Effector memory CD4-positive, alpha-beta T cell (primary cell): ENCODE measurements at places on chromosomes 13 and 19.

- no peak for DNase-seq
Measured at GRCh38 chr19:45222724-45223123, 22.5 kb downstream of the EXOC3L2 start.

DNA sequence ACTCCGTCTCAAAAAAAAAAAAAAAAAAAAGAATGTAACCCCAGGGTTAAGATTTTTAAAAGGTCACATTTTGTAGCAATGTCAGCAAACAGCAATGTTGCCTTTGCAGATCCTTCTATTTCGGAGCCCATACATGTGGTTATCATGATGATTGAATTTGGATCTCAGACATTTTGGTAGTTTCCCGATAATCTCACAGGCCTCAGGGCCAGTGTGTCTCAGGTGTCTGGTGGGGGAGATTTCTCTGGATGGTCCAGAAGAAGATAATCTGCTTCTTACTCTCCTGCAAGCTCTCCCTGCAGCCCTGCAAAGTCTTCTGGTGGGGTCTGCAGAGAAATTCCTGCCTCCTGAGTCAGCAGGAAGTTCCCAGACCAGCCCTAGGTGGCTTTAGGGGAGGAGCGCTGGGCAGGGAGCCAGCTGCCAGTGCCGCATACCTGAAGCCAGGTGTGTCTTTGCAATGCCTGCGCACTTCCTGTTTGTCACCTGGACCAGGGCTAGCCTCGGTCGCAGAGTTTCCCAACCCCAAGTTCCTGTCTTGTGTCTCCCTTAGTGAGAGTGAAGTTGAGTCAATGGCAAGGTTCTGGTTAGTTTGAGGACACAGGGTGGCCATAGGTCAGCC is 1.4 kb downstream of the SH2D3A start:
- no peak for DNase-seq

DNA sequence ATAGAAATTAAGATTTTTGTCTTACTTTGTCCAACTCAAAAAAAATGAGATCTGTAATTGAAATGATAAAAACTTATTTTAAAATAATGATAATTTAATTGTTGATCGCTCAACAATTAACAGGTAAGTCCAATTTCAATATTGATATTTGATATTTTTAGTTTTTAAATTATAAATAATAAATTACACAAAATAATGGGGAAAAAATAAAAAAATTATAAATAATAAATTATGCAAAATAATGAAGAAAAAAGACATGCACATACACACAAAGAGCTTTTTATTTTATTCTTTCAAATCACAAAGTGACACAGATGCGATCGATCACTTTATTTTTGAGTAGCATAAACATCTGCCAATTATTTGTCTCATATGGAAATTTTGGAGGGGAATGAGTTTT is 40.8 kb downstream of the KCTD12 start:
- DNase-seq = no peak

DNA sequence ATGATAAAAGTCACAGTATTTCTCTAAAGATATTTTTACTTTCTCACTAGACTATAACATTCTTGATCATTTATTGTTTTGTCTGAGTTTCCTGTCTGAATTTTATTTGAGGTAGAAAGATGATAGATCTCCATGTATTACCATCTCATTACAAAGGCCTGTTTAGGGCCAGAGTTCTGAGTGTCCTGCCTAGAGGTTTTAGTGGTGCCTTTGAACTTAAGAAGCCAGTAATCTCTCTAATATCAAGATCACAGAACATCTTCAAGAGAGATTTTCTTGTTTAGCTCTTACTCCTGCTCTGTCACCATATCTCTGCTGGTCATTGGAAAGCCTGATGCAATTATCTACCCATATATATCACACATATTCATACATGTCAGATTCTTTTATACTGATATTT is 101.5 kb downstream of the ZAR1L start:
- no peak for DNase-seq

- no peak for DNase-seq
Measured at GRCh38 chr13:29908416-29909080, 58.1 kb upstream of the UBL3 start.

GRCh38 chr19:6041991-6042481 is 64.1 kb upstream of the RANBP3 start:
- no peak for DNase-seq

DNA sequence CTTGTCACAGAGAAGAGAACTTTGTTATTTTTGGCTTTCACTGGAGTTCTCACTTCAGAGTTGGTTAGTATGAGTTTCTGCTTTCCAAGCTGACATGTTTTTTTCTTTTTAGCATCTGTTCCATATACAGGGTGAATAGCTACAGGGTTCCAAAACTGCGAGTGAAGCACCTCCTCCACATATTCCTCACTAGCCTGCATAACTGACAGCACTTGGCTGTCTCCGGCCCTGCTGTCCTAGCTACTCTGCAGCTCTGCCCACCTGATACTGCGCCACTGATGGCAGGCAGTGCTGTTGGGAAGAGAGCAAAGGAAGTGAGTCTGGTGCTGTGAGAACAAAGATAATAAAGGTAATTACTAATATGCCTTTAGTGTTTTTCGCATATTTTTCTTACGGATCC is 6.8 kb downstream of the ATP8A2 start:
- DNase-seq = no peak

DNA sequence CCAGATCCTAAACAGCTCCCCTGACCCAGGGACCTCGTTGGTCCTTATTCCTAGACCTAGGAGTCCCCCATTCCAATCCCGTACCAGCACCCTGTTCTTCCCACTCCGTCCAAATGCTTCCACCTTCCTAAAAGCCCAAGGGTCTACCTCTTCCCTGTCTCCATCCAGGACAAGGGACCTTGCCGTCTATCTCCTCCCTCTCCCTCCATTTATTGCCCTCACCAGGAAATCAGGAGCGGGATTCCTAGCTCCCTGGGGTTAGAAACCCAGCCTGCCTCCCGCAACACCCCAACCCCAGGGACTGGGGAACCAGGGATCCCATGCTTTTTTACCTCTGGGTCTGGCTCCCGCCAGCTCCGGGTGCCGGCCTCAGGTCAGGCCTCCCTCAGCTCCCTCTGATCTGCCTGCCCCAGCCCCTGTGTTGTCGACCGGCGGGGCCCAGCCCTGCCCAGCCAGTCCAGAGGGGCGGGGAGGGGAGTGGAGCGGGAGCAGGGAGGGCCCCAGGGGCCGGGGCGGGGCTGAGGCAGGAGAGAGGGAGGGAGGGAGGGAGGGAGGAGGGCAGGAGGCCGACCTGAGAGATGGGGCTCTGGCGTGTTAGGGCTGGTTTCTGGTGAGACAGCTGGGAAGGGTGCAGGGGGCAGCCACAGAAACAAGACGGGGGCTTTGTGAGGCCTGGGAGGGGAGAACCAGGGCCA is at the start of gene B3GNT8:
TSS of gene B3GNT8 (minus strand) at position 423 of the 695 bp plus-strand sequence. CDS start 596 bp downstream, outside the sequence.
- peak; percentile 11 for DNase-seq

DNA sequence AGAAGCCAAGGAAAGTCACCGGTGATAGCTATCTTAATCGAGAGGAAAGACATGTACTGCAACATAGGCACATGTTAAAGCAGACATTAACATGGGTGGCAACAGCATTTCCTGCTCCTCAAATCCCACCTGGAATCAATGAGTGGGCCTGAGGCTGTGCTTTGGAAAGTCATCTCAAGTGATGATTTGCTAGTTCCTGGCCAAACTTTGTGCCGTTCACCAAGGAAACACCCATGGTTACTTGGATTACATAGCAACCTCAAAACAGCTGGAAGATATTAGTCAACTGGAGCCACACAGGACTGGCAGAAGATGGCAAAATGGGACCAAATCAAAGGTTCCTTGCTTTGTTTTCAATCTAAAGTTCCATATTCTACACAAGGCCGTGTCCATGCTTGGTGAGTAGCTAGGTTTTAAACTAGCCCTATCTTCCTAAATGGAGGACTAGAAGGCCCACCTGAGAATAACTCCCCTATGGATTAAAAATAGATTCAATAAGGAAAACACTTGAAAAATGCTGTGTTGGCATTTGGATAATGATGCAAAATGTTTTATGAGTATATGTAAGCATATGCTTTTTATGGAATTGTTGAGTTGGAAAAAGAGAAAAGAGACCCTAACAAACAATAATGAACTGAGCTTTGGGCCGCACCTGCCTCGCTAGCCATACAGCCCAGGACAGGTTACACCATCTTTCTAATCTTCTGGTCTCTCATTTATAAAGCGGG is 144.5 kb downstream of the RGCC start:
- DNase-seq = no peak

DNA sequence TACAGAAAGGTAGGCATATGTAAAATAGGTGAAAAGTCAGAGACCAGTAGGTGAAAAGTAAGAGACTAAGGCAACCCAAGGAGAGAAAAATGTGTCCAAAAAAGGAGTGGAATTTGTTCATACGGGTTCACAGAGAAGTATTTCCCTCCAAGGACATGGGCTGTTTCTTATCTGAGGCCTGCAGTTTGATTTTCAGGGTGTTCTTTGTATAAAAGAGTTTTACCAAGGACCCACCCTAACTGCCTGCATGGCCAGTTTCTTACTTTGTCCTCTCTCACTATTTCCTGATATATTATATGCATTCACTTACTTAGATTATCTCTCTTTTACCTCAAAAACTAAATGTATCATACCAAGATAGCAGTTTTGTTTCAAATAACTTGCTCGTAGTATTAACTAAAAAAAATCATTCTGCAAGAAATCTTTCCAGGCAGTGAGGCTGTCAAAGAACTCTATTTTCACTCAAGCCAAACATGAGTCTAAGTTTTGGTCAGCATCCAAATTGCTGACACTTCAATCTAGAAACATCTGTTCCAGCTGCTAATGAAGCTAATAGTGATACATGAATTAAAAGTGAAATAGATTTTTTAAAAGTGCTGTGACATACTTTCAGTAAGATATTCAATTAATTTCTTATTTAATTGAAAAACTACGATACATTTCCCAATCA is 141.4 kb upstream of the SGCG start:
- no peak for DNase-seq

- DNase-seq = no peak
Measured at GRCh38 chr19:30235946-30236345, 136.2 kb upstream of the ZNF536 start.

- DNase-seq = no peak
Measured at GRCh38 chr19:31355665-31356289, 6.5 kb upstream of the TSHZ3 start.

DNA sequence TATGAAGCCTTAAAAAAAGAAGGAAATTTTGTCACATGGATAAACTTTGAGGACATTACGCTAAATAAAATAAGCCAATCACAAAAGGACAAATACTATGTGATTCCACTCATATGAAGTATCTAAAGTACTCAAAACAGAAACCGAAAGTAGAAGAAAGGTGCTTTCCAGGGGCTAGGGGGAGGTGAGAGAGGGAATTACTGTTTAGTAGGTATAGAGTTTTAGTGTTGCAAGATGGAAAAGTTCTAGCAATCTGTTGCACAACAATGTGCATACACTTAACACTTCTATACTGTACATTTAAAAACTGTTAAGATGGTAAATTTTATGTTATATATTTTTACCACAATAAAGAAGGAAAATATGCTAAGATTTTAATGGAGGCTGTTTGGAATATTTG is 83.0 kb downstream of the POLR1D start:
- no peak for DNase-seq

DNA sequence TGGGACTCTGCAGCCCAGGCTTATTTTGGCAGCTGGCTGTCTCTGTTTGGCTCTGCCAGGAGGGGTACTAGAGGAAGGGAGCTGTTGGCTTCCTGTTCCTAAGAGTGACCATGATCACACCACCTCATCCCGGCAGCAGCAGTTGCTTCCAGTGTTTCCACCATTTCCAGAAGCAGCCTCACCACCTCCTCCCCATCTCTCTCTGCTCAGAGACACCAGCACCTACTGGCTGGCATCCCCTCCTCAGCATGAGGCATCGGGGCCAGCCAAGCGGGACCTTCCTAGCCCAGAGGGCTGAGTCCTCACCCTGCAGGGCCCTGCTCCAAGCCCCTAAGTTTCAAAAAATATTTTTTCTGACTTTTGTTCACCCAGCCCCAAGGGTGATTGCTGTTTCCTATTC is 59.0 kb downstream of the NUFIP1 start:
- DNase-seq = no peak

DNA sequence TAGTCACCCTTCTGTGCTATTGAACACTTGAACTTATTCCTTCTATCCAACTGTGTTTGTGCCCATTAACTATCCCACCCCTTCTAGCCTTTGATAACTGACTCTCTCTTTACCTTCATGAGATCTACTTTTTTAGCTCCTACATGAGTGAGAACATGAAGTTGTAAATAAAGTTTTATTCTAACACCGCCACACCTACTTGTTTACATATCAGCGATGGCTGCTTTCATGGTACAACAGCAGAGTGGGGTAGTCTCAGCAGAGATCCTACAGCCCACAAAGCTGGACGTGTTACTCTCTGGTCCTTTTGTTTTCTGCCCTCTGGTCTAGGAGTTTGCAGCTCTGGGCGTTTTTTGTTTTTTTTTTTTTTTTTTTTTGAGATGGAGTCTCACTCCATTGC is 23.7 kb downstream of the VSTM1 start:
- DNase-seq = no peak

DNA sequence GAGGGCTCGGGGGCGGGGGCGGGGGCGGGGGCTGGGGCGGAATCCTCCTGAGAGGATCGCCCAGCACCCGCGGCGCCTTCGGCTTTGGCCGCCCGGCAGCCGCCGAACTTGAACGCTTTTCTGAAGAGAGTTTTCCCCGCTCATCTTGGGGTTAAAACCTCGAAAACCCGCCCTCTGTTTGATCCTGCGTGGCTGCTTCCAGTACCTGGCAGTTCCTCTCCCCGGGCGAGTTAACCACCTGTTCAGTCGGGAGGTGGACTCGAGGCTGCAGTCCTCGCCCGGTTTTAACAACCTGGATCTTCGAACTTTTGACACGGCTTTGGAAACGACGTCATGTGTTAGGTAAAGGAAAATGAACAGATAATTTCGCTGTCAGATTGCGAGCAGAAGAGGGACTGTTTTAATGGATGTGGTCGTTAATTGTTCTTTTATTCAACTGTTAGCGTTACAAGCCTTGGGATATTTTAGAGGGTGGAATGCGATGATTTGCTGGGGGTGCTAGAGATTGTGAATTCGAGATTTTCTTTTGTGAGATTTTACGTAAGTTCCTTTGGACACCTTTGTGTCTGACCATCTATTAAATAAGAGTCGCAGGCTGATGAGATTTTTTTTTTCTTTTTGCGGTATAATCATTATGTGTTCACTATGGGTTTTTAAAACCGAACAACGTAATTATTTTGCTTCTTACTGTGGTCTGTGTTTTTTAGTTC is 1.0 kb downstream of the FNDC3A start:
- DNase-seq = no peak
